Fibroblast of lung (primary cell): ENCODE measurements at places on chromosomes 16 and 17. TPM values are rescaled to one million over a fixed set of nuclear protein-coding genes. Genes with fewer than 3 reads are reported as not detected.

- no peak for DNase-seq
Observed at GRCh38 chr17:83064732-83065659, 14.4 kb upstream of the METRNL start.

DNA sequence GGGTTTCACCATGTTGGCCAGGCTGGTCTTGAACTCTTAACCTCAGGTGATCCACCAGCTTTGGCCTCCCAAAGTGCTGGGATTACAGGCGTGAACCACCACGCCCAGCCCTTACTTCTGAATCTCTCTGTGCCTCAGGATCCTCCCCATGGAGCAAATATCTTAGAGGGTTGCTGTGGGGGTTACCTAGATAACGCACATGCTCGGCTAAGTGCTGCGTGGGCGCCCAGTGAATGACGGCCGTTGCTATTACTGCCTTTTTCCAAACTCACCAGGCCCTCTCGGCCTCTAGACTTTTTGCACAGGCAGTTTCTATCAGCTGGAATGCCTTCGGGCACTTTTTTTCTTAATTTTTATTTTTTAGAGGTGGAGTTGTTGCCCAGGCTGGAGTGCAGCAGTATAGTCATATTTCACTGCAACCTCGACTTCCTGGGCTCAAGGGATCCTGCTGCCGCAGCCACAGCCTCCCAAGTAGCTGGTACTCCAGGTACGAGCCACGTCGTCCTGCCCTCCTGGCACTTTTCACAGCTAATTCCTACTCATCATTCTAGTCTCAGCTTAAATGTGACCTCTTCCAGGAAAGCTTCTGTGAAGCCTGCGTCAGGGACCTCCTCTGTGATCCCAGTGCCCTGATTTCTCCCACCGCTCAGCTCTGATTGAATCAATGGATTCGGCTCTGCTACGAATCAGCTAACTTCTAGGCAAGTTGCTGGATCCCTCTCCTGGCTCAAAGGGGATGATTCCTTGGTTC, 8.6 kb downstream of the CCDC102A start:
- DNase-seq, result no peak

DNA sequence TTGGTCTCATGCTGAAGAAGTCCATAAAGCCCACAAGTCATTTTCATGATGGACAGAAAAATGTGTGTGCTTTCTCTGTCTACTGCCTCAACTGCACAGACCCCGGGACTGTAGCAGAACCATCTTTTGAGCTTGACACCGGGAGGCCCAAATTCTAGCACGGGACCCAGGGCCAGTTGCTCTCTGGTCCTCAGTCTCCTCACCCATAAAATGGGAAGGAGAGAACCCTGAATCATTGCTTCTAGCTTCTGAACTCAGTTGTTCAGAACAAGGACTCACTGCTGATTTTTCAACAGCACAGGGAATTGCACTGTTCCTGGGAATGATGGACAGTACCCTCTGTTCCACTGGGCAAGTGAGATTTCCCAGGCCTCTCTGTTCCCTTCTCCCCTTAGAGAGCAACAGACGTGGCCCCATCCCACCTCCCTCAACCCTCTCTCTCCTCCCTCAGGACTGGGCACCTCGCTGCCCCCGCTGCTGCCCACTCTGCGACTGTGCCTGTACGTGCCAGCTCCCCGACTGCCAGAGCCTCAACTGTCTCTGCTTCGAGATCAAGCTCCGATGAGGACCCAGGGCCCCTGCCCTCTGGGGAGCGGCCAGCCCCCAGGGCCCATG, 2.2 kb upstream of the ALDOA start:
- DNase-seq, result no peak

- DNase-seq, result no peak
Observed at GRCh38 chr16:9599415-9600120, 508.1 kb downstream of the HAPSTR1 start.

GRCh38 chr17:11404431-11405276, 163.6 kb downstream of the SHISA6 start:
- no peak for DNase-seq

GRCh38 chr17:57377094-57377493, 120.8 kb downstream of the MSI2 start:
- no peak for DNase-seq

DNA sequence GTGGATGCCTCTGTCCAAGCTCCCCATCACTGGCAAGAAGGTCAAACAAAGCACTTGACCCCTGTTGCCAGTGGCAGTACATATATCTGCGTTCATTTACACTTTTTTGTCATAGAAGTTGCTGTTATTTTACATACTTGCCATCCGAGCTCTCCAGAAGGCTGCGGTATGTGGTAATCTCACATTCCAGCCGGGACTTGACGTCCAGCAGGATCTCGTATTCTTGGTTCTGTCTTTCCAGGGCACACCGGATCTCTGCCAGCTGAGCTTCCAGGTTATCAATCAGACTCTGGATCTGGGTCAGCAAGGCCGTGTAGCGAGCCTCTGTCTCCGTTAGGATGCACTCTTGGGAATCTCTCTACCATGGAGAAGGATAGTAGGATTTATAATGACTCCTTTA, 6.6 kb downstream of the KRT39 start:
- DNase-seq, result no peak

GRCh38 chr16:85987750-85988078, 88.8 kb downstream of the IRF8 start:
- DNase-seq, result no peak

GRCh38 chr17:3962217-3962964, 1.8 kb downstream of the ATP2A3 start:
- no peak for DNase-seq

GRCh38 chr17:74478420-74479100, 12.1 kb downstream of the CD300A start:
- DNase-seq, result no peak

CFAP97D1 gene
- under 0.01 TPM in 1 of 2 replicates, not detected in the other for total RNA-seq

JPH3 gene
- not detected in 2 replicates for total RNA-seq

CLEC3A gene
- not detected in 2 replicates for total RNA-seq

CD300LB gene
- total RNA-seq, result not detected in 2 replicates
